GDM1 (cell line): ENCODE measurements at places on chromosomes 3 and 15.

GRCh38 chr3:37301980-37302708 is 127.8 kb upstream of the LRRFIP2 start:
- DNase-seq, result no peak

- DNase-seq, result no peak
Observed at GRCh38 chr3:48505146-48505545, 1.2 kb upstream of the SHISA5 start.

GRCh38 chr15:88647351-88648105 is 8.7 kb downstream of the ISG20 start:
- no peak for DNase-seq

DNA sequence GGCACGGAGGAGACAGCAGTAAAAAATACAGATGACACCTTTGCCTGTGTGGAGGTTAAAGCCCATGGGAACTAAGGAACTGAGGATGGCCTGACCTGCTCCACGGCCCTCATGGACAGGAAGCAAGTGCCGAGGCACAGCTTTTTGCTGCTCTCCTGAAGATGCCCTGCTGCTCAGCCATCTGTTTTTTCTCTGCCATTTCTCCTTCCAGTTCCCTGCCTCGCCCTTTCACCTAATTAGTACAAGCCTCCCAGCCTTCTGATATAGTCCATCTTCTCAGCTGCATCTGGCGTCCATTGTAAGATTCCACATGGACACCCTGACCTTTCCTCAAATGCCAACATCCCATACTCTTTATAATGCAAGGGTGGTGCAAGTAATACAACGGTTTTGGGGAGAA is 11.8 kb upstream of the CXCR6 start:
- no peak for DNase-seq

DNA sequence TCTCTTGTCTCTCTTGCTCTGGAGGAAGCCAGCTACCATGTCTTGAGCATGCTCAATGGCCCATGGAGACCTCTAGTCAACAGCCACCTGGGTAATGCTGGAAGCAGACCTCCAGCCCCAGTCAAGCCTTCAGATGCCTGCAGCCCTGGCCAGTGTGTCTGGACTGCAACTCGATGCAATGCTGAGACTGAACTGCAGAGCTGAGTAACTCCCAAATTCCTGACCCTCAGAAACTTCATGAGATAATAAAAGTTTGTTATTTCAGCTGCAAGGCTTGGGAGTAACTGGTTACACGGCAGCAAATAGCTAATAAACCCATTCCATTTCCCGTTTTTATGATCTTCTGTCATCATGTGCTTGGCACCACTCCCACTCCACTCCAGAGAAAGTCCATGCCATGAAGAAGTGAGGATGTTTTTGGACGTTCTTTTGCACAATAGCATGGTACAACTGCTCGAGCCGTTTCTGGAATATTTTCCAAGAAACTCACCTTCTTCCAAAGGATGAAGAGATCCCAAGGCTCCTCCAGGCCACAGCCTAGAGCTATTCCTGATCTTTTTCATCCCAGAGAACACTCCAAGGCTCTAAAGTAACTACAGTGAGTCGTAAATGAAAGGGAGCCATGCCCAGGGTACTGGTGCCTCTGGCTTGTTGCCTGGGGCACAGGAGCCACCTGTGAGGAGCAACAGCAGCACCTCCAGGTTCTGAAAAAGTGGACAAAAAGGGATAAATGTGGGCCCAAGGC is 72.0 kb upstream of the KLF13 start:
- no peak for DNase-seq

- no peak for DNase-seq
Observed at GRCh38 chr3:195207731-195208130, 63.2 kb downstream of the XXYLT1 start.

- DNase-seq, result no peak
Observed at GRCh38 chr3:85481411-85482212, 522.8 kb downstream of the CADM2 start.

DNA sequence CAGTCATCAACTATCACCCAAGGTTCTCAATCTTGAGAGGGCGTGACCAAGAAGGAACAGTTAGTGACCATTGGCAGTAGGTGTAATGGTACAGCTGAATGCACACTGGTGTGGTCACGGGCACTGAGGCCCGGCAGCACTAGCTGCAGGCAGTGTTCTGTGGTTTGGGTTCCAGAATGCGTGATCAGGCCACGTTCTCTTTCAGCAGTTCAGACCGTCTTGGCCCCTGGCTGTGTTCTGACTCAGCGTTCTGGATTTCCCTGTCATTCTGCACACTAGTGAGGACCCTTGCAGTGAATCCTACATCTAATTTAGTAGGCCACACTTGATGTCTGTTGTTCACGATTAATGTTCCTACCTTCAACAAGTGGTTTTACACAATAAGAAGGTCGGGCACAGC is 220.5 kb upstream of the SLCO3A1 start:
- no peak for DNase-seq

- DNase-seq, result no peak
Observed at GRCh38 chr15:43775411-43775965, 1.3 kb downstream of the ELL3 start.
